ENCODE measurements at places on chromosomes 5 and 9.

- peak; percentile 10 for DNase-seq
These were observed 1018.4 kb upstream of the ARRDC3 start for GRCh38 chr5:92401492-92401891.

GRCh38 chr5:115806986-115807653 lies 9.3 kb downstream of the CDO1 start:
- no peak for DNase-seq

GRCh38 chr5:97297704-97298091 lies 114.7 kb upstream of the RIOK2 start:
- DNase-seq, result no peak

GRCh38 chr9:94277885-94278536 lies 18.9 kb downstream of the ZNF169 start:
- DNase-seq, result no peak

DNA sequence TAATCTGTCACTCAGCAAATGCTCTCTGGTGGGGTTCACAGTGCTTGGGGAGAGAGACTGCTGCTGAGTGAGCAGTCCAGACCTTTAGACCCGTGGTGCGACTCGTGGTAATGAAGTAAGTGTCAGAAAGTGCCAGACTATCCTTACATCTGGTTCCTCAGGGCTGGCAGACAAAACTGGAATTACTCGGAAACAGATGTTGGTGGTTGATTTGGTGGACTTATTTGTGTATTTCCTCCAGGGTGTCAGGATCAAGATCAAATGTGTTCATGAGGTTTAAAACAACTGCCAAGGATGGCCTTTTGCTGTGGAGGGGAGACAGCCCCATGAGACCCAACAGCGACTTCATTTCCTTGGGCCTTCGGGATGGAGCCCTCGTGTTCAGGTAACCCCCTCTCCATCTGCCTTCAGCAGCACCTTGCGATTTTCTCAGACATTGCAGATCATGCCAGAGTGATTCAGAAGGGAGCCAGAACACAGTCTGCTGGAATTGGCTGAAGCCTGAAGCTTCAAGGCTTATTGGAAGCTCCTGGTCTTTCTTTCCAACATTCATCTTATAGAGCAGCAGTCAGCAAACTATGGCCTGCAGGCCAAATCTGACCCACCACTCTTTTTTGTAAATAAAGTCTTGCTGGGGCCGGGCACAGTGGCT lies 105.2 kb downstream of the LIFR start:
- no peak for DNase-seq

GRCh38 chr9:77427256-77427927 lies 220.7 kb downstream of the GNA14 start:
- DNase-seq, result no peak

DNA sequence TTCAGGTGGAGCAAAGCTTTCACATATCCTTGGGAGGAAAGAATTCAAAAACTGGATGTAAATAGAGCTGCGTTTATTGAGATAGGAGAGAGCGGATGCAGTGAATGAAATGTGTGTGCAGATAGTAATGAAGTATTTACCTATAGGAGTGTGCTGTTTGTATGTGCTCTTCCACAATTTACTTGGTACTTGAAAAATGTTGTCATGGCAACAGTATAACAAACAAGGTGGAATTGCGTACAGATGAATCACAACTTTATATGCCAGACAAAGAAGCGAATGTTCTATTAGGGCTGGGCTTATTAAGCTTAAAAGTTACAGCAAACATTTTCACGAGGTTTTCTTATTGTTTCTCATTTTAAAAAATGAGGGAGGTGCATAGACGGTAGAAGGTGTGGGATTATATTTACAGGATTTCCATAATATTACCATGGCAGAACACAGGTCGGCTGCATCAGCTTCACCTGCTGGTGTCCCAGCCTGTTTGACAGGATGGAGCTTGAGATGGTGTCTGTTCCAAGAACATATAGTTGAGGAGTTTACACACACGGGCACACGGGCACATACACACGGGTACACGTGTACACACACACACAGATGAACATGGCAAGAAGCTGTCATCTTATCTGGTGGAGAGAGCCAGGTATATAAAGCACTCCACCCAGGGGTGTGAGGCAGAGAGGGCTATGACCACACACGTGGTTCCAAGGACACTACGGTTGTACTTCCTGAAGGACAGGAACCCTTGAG lies 155.7 kb downstream of the RMI1 start:
- DNase-seq, result no peak

DNA sequence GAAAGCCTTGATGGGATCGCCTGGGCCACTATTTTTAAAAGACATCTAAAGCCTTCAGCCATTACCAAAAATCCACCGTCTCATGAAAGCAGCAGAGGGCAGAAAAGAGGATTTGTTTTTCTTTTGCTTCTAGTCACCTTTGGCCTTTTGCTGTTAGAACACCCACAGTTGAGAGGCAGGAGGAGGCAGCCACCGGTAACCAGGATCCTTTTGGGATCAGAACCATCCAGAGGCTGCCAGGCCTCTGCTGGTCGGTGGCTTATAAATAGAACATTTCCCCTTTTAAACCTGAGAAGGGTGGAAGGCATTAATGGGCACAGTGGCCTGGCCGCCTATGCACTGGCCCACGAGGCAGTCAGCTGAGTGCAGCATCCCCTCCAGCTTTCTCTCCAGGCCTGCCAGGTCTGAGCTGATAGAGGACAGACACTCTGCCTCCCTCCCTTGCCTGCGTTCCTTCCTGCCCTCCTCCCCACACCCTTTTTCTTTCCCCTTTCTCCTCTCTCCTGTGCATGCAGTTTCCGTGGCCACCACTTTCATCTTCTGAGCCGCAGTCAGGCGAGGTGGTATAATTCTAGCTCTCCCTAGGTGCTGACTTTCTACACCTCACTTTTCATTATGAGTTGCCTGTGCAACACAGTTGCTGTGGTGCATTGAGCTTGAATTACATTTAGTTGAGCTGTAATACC lies 253.4 kb downstream of the ARHGAP26 start:
- DNase-seq, result no peak

DNA sequence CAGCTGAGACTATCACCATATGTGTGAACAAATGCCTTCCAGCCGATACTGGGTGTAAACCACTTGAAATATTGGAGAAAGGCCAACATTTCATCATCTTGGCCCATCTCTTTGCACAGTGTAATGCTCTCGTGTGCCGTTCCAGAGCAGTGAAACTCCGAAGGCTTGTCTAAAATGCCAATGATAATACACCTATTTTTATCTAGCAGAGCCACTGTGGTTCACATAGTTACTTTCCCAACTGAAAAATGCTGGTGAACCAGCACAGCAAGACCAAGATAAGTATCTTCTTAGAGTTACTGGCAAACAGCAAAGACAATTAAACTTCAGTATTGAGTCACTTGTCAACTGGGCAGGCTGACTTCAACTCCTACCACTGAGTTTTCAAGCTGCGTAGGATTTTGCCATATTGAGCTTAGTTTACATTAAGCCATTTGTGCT lies 379.9 kb upstream of the ACTBL2 start:
- no peak for DNase-seq

DNA sequence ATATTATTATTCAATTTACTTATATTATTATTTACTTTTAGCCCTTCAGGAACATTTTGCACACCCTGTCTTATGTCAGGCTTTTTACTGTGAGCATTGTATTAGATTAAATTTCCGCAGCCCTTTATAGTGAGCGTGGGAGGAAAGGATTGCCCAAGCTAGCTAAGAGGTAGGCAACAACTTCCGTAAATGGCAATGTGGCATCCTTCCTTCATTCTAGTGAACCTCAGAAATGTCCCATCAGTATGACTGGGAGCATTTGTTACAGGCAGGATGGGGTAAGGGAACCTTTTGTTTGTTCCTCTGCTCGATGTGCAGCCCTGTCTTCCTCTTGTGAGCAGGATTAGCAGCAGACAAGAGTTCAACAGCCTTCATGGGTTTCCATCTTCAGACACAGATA lies 6.2 kb upstream of the CD180 start:
- DNase-seq, result no peak

- DNase-seq, result no peak
These were observed 308.0 kb upstream of the RPS23 start for GRCh38 chr5:82586181-82586580.

DNA sequence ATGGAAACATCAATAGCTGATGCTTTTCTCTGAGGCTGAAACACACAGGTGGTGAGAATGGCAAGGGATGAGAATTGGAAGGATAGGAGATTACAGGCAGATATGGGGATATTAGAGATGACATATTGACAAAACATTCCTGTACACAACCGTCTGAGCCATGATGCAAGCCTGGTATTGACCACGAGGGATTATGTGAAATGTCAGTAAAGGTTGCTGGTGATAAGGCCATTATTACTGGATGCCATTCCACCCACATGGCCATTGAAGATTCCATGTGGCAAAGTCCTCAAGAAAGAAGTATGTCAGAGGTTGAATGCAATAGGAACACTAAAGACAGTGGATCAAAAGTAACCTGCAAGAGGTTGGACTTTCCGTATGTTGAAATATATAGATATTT lies 15.7 kb downstream of the GRAMD2B start:
- no peak for DNase-seq

DNA sequence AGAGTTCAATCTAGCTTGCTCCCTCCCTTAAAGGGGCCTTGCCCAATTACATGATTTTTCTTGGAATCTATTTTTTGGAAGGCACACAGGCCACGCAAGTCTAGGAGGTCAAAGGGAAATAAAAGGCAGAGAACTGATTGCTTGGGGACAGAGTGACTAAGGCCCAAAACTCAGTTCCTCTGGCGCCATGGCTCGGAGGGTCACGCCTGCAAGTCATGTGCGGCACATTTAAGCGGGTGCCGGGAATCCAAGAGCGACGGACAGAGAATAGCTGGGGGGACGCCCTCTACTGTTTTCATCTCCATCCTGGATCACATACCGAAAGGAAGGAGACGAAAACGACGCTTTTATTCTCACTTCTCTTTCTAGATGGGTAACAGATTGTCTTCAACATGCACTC lies 78.6 kb downstream of the FREM1 start:
- DNase-seq, result no peak

DNA sequence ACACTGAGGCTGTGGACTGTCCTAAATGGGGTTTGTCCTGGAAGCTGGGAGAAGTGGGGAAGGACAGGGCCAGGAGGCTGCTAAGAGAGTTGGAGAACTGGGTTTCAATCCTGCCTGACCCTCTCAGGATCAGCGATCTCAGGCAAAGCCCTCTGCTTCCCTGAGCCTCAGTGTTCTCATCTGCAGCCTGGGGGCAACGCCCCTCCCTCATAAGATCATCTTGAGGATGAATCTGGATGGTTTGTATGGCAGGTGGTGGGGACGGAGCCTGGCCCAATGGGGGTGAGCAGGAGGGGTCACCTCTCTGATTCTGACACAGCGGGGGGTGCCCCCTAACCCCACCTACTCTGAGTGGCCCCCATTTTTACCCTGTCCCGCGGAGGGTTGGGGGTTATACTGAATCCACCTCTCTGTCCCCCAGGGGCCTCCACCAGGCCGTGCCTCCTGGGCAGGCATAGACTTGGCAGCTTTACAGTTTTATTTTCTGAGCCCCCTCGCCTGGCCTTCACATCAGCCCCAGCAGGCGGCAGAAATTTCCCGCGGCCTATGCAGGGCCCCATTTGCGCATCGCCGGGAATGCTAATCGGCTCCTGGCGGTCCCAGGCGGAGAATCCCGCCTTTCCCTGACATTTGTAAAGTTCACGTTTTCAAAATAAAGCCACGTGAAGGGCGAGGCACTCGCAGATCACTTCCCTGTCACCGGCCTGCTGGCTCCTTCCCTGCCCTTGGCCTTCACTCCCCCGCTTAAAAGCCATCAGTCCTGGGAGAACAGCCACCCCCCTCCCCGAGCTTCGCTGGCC lies 17.8 kb upstream of the LAMC3 start:
- no peak for DNase-seq

DNA sequence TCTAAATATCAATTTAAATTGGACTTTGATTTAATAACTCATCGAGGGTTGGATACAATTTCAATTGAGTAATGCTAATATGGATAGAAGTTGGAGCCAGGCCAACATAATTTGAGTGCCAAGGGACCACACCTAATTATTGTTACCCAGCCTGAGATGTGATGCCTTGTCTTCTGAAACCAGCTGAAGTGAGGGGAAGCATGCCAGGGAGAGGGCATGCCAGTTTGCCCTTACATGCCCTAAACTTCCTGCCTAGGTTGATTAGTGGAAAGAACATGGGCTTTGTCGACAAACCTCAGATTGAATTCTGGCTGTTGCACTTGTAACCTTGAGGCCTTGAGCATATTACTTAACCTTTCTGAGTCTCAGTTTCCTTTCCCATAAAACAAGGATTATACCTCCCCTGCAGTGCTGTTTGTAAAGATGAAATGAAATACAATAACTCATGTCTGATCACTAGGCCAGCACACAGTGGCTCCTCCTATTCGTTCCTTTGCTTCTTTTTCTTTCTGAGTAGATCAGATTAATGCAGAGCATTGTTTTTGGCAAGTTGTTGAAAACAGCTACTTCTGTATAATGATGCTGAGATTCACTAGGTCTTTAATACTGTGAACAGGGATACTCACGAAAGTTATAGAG lies 412.8 kb downstream of the TLE4 start:
- no peak for DNase-seq

DNA sequence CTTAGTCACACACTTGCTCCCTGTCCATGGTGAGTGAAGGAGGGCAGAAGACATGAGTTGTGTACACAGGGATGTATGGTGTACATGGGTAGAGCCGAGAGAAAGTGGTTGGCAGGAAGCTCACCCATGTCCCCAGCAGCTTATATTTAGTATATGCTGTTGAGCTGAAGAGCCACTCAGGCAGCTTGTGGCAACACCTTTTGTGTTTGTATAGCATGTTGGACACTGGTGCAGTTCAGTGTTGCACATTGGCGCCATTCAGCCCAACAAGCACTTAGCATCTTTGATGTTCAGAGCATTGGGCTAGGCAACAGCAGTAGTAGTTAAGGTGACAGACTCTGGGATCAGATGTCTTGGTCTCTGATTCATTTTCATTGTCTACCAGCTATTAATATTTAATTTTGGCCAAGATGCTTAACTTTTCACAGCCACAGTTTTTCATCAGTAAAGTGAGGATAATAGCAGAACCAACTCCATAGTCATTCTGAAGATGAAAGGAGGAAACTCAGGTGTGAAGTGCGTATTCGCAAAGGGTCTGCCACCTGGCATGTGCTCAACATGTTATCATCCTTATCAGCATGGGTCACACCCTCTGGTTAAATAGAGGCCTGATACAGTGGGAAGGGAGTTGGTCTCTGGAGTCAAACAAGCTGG lies 184.8 kb downstream of the NR3C1 start:
- DNase-seq, result no peak

- peak; percentile 38 for DNase-seq
These were observed 1.2 kb downstream of the ST8SIA4 start for GRCh38 chr5:100901821-100902341.

- DNase-seq, result no peak
These were observed 53.7 kb downstream of the IPO11 start for GRCh38 chr5:62465985-62466925.

DNA sequence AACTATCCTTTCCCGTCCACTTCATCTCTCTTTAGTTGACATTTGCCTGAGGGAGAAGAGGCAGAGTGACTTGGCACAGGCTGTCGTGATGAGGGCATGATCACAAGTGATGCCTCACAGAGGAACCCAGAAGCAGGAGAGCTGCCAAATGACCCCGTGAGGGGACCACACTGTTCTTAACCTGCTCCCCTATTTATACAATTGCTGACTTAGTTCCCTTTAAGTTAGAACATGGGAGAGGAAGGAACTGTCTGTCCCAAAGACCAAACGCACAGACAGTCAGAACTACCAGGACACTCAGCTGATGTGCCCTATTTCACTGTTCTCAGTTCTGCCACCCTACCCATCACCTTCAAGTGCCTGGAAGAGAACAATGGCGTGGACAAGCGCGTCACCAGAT lies 73.7 kb downstream of the SLC1A3 start:
- DNase-seq, result no peak

Data from endothelial cell (in vitro differentiated cells).